ENCODE measurements at places on chromosomes 5 and 9.

- no peak for DNase-seq
Measured at GRCh38 chr9:121958530-121958929, 134.6 kb downstream of the TTLL11 start.

- no peak for DNase-seq
Measured at GRCh38 chr5:176750144-176750543, 60.2 kb upstream of the UNC5A start.

GRCh38 chr9:91534374-91534773 is 110.7 kb upstream of the NFIL3 start:
- no peak for DNase-seq

GRCh38 chr5:170614720-170615119 is 110.9 kb downstream of the KCNIP1 start:
- no peak for DNase-seq

- DNase-seq = no peak
Measured at GRCh38 chr9:4515958-4516375, 25.7 kb downstream of the SLC1A1 start.

DNA sequence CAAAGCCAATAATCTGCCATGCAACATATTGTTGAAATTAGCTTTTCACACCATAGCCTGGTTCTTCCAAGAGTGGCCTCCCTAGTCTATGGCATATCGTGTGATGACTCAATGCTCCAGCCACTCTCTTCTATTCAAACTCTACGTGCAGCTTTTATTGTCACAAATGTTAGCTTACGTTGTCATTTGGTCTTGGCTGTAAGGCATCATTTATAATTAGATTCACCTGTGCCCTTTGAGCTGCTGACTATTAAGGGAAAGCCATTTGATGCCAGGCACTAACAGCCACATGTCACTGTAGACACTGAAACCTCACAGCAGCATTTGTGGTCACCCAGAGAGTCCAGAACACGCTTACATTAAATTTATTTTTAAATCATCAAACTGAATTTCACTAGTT is 66.8 kb downstream of the APBA1 start:
- DNase-seq = no peak

GRCh38 chr5:15550502-15551112 is 50.6 kb downstream of the FBXL7 start:
- DNase-seq = no peak

- no peak for DNase-seq
Measured at GRCh38 chr9:132185073-132186009, 23.5 kb downstream of the NTNG2 start.

- DNase-seq = no peak
Measured at GRCh38 chr9:133421615-133422542, at the start of gene ADAMTS13. Gene ADAMTS13 (plus strand): TSS chr9:133422367. CDS start chr9:133422444, 77 bp downstream.

DNA sequence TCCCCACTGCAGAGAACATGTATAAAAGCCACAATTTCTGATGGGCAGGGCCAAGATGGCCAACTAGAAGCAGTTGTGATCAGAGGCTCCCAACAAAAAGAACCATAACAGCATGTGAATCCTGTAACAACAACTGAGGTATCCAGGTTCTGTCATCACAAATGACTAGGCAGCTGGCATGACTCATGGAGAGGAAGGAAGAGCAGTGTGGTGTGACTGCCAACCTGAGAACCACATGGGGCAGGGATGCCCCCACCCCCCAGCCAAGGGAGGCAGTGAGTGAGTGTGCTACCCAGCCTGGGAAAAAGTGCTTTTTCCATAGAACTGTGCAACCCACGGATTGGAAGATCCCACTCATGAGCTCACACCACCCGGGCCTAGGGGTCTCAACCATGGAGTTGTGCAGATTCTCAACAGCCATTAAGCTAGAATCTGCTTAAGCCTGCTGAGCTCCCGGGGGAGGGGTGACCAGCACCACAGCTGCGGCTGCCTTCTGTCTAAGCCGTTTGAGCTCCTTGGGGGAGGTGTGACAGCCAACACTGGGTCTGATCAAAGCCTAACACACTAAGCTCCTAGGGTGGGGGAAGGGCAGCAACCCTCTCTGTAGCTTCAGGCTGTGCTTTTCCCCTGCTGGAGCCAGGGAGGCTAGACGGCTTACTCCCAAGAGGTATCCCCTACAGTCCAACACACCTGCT is 80.1 kb upstream of the DMAC1 start:
- DNase-seq = no peak

- no peak for DNase-seq
Measured at GRCh38 chr5:53368966-53369605, 111.3 kb upstream of the FST start.

DNA sequence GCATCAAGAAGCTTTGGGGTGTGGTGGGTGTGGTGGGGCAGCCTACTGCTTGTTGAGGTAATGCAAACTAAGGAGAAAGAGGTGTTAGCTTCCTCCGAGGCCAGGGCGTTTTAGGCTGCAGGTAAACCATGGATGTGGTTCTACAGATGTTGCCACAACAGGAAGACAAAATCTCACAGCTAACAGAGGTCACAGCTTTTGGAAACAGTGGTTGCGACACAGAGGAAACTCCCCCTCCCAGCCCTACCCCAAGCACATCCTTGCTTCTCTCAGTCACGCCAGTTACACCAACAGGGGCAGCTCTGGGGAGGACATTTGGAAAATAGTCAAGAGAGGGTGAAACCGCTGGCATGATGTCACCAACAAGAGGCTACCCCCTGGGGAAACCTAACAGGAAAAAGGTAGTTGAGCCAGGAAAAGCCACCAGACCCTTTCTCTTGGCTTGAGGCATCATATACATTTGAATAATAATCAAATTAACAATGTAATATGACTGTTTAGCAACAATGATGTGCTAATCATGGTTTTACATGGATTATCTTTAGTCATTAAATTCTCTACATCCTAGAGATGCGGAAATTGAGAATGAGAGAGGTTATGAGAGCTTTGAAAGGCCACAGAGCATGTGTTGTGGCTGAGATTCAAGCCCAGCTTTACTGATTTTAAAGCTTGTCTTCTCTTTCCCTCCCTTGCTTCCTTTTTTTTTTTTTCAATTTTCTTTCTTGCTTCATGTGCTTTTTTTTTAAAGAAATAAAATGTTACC is 82.2 kb upstream of the IL12B start:
- peak; percentile 50 for DNase-seq

DNA sequence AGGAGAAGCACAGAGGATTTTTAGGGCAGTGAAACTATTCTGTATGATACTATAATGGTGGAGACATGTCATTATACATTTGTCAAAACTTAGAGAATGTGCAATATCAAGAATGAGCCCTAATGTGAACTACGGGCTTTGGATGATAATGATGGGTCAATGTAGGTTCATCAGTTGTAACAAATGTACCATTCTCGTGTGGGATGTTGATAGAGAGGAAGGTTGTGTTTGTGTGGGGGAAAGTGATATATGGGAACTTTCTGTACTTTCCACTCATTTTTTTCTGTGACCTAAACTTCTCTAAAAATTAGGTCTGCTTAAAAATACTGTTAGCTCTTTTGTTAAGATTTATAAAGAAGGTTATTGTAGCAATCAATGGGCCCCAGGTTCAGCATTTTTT is 138.9 kb downstream of the SPATA31D1 start:
- no peak for DNase-seq

DNA sequence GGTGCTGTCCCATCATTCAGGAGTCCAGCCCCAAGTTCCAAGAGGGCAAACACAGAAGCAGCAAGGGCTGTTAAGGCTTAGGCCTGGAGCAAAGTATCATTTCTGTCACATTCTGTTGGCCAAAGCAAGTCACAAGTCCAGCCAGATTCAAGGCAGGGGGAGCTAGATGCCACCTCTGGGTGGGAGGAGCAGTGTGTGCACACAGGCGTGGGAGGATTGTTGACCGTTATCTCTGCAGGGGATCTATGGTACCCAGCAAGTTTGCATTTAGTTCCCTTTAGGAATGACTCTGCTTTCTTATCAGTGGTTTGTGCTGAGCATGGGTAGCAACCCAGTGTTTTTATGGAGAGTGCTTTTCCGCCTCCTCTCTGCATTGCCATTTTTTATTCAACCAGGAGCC is 278.9 kb downstream of the NR3C1 start:
- DNase-seq = no peak

DNA sequence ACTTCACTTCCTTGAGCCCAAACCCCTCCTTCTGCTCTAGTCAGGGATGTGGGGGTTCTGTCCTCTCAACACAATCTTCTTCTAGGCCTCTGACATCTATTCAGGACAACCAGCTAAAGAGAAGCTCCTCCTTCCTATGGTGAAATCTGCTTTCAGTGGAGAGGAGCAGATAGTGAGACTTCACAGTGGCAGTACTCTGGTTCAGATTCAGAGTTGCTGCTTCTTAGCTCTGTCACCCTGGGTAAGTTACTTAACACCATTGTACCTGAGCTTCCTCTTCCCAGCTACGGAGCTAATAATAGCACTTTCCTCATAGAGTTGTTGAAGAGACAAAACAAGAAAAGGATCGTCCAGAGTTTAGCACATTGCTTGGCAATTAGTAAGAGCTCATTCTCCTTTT is 77.3 kb upstream of the LARP1 start:
- DNase-seq = no peak

- no peak for DNase-seq
Measured at GRCh38 chr9:37963936-37964739, 60.2 kb upstream of the SLC25A51 start.

DNA sequence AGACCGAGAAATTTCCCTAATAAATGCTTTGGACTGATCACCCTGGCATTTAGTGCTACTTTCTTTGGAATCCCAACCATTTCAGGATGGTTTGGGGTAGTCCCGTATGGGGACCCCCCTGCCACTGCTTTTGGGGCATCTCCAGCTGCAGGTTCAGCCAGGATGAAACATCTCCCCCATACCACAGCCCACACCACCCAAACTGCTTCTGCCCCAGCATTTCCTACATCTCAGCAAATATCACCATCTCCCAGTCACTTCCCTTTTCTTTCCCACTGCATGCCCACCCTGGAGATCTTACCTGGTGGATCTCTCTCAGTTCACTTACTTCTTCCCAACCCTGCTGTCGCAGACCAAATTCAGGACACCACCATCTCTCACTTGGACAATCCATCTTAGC is 4.8 kb upstream of the P4HA2 start:
- DNase-seq = no peak

- no peak for DNase-seq
Measured at GRCh38 chr5:74226716-74227485, 413.6 kb downstream of the ENC1 start.

GRCh38 chr9:2390028-2390427 is 231.6 kb upstream of the VLDLR start:
- no peak for DNase-seq

DNA sequence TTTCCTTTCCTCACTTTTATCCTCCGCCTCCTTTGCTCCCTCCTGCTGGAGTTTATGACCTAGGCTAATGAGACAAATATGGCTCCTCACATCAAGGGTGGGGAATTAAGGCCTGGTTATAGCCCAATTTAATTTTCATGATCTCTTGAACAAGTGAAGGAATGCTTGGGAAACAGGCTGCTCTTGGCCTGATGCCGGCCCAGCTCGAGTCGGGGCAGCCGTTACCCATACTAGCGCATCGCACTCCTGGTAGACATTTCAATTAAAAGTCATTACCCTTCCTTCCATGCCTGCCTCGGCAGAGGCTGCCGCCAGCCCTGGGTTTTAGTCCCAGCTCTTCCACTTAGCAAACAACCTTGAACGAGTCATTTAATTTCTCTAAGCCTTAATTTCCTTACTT is 425.7 kb downstream of the TMEM38B start:
- DNase-seq = no peak

- DNase-seq = no peak
Measured at GRCh38 chr5:158244882-158245281, 385.9 kb upstream of the CLINT1 start.

GRCh38 chr5:115807654-115808052 is 8.8 kb downstream of the CDO1 start:
- no peak for DNase-seq

GRCh38 chr5:6632324-6632887 is 438 bp downstream of the NSUN2 start:
- DNase-seq = no peak

GRCh38 chr9:106218427-106218826 is 524.1 kb downstream of the TMEM38B start:
- DNase-seq = no peak

- no peak for DNase-seq
Measured at GRCh38 chr9:127206666-127207065, 57.9 kb upstream of the GARNL3 start.

DNA sequence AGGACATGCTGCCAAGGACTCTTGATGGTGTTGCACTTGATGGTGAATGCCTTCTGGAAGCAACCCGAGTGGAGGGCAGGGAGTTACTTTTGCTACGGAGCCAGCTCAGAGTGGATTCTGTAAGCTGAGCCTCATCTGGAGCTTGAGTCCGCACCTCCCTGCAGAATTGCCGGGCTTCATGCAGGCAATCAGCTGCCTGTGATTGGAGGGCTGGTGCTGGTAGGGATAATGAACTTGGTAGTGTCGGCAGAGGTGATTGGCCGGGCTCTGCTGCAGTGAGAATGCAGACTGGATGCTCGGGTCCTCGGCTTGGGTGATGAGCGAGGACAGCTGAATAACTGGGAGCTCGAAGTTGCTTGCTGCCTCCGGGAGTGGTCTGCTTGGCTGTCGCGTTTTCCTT is 23.1 kb downstream of the SLC25A25 start:
- DNase-seq = no peak

DNA sequence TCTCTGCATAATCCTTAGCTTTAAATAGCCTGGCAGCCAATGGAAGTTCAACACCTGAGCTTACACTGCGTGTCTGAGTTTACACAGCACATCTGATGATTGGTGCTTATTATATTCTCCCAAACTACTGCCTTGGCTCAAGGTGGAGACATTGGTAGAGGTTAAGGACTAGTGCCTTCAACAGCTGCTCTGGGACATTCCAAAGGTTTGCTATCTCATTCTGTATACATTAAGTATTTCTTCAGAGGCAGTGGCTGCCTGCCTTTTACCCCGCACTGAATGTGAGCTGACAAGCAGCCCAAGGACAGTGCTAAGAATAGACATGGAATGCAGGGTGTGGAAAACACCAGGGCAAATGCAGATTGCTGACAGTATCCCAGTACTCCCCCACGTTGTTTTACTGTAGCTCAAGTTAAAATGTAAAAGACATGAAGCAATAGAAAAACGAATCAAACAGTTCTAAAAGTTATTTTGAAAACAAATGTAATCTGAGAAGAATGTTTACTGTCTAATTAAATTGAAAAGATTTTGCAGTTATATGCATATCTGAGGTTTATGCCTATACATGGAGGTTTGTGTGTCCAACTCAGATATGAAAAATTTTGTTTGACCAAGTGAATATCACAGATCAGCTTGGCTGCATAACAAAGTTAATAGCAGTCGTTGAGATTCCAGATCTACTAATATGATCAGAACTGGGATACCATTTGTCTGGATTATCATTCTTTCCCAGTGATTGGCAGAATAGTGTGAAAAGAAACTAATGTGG is 1.8 kb downstream of the HSPB3 start:
- no peak for DNase-seq

All from T-helper 1 cell (primary cell).